Astrocyte of the hippocampus (primary cell): ENCODE measurements at places on chromosomes 1 and 21.
A peak's percentile ranks its signal among the peaks of the same experiment; 100 is the strongest.

DNA sequence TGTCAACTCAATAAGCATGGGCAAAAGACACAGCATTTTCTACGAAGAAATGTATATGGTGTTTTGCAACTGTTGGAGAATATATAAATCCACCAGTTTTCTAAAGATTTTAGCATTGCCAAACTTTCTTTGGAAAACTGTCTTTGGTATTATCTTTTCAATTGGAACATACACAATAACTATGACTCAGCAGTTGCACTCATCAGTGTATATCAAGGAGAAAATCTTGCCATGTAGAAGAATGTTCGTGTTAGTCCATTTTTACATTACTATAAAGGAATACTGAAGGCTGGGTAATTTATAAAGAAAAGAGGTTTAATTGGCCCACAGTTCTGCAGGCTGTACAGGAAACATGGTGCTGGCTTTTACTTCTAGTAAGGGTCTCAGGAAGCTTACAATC lies 41.1 kb downstream of the PRKAA2 start:
- peak; percentile 4 for DNase-seq

DNA sequence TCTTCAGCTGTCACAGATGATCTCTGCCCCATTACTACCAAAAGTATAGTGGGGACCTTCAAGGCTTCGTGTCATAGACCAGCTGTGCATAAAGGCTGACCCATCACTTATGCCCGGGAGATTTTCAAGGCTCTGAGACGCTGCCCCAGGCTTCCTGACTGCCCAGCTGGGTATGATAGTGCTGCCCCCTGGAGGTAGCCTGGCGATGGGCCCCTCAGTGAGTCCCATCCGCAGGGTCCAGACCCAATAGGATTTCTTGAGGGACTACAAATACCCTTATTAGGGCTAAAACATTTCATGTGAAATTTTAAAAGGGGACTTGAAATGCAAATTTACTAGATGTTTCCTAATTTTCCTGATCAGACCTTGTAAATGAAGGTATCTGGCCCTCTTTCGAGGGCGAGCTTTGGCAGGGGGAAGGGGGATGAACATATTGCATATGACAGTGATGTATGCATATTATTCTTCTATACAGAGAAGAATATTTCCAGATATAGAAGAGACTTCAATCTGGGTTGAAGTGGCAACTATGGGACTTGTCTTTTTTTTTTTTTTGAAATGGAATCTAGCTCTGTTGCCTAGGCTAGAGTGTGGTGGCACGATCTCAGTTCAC lies 11.7 kb upstream of the FCMR start:
- no peak for DNase-seq

DNA sequence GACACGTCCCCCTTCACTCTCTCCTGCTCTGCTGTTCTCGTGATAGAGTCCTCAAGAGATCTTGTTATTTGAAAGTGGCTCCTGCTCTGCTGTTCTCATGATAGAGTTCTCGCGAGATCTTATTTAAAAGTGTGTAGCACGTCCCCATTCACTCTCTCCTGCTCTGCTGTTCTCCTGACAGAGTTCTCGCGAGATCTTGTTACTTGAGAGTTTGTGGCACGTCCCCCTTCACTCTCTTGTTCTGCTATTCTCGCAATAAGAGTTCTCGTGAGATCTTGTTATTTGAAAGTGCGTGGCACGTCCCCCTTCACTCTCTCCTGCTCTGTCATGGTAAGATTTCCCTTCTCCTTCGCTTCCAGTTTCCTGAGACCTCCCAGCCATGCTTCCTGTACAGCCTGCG lies 47.9 kb downstream of the SMYD3 start:
- DNase-seq: no peak

- no peak for DNase-seq
Observed at GRCh38 chr1:175656416-175656815, 87.0 kb downstream of the TNR start.

DNA sequence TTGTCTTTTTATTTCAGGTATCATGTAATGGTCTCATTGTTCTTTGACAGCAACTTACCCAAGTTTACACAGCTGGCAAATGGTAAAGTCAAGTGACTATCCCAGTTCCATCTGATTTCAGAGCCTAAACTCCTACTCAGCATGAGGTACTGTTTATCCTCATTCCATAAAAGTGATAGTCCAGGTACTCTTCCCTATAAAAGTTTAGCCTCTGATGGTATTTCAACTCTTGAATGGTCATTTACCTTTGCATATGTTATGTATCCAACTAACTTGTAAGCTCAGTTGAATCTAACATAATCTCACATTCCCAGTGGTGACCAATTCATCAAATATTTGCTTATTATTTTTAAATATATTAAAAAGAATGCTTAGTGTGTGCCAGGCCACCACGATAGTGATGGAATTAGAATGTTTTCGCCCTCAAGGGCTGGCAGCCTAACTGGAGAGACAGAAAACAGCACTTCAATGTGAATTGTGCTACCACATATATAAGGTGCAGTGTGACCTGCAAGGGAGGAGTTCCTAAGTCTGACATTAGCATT lies 307.1 kb downstream of the CTH start:
- DNase-seq: peak; percentile 2

DNA sequence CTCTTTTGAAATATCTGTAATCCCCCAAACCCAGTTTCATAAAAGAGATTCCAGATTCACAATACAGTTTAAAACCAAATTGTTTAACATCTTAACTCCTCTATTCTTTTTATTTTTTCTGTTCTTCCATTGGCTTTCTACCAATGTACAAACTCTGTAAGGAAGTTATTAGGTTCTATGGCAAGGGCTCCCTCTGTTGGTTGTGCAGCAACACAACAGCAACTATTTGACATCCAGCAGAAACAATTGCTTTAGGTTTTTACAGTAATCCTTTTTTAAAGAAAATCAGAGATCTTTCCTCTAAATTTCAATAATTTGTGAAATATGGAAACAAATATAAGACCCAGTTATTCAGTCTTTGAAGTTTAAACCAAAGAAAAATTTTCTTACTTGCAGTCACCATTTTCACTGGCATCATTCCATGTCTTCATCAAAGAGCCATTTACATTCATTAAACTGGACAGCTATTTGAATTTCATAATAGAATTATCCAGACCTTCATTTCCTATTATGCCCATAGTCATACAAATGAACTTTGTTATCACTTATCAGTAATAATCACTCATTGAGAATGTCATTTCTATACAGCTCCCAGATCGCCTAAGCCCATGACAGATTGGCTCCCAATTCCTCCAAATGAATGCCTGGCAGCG lies 46.5 kb upstream of the RNF11 start:
- DNase-seq: peak; percentile 83

GRCh38 chr1:38898653-38899230 lies 17.4 kb upstream of the GJA9 start:
- peak; percentile 6 for DNase-seq
